ENCODE measurements at places on chromosomes 12 and 14.

DNA sequence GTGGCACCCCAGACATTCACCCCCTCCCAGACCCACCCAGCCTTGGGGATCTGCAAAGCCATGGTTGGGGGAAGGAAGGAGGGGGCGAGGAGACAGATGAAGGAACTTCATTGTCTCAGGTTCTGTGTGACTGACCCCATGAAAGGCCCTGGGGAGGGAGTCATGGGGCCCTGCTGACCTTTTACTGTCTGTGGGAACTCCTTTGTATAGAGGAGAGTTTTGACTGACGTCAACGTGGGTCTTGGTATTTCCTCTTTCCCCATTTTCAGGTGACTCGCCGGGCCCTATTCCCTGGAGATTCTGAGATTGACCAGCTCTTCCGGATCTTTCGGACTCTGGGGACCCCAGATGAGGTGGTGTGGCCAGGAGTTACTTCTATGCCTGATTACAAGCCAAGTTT, 3.1 kb upstream of the RAB5B start:
- DNase-seq = no peak

- DNase-seq = no peak
Measured at GRCh38 chr12:27400856-27401354, 45.6 kb upstream of the SMCO2 start.

DNA sequence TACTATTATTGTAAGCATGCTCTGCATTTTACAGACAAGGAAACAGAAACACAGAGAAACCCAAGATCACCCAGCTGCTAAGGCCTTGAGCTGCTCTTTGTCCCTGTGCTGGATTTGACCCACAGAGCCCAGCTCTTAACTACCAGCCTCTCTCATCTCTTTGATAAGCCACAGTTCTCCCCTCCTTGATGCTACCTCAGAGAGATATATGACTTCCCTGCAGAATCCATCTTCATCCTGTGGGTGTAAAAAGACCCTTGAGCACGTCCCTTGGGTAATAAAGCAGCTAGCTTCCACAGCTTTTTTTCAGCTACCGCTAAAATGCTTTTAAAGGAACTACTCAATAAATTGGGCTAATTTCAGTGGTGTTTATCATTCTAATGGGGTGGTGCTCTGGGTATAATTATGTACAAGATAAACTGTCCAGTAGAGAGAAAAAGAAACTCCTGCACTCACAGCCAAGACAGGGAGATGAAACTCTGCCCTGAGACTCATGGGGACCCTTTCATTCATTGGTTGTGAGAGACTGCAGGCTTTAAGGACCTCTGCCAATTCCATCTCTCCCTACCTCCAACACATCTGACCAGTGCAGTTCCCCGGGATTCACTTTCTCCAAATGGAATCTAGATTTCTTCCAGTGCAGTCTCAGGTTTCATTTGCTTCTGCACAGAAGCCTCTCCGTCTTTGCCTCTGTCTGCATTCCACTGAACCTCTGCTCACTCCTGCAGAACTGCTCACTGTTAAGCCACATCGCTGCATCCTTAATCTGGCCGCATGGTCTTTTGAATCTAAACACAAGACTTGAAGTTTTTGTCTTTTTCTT, 24.7 kb upstream of the NTF3 start:
- DNase-seq = peak; percentile 15

- DNase-seq = no peak
Measured at GRCh38 chr12:42364692-42365091, 38.7 kb downstream of the PPHLN1 start.

DNA sequence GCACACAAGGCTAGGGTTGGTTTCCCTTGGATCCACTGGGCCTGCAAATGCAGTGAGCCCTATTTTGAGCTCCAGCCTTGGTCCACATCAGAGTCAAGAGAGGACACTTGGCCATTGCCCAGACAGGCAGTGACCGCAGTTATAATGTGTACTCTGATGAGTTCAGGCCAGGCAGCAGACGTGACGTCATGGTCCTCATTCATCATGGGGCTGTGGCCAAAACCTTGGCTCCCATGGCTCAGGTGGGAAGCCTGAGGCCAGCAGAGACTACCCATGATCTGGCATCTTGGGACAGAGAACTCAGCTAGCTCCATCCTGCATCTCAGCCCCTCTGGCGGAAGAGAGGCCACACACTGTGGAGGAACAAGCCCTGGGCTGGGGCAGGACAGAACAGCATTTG, 16.4 kb downstream of the TMEM63C start:
- no peak for DNase-seq

GRCh38 chr12:124837958-124838803, 25.5 kb downstream of the SCARB1 start:
- DNase-seq = no peak

GRCh38 chr14:82776958-82777357, 1243.3 kb upstream of the SEL1L start:
- no peak for DNase-seq

DNA sequence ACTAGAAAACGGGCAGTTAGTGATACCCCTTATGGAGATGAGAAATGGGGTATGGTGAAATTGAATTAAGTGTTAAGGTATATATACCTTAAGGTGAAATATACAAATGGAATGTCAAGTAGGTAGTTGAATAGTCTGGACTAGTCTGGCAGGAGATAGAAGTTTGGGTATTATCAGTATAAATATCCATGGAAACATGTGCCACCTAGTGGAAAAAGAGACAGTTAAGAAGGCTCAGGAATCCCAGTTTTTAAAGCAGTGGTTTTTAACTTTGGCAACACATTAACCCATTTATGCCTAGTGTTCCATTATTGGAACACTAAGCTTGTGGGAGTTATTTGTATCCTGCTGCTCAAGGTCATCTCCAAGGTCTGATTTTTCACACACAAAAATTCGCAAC, 38.6 kb upstream of the TPH2 start:
- no peak for DNase-seq

DNA sequence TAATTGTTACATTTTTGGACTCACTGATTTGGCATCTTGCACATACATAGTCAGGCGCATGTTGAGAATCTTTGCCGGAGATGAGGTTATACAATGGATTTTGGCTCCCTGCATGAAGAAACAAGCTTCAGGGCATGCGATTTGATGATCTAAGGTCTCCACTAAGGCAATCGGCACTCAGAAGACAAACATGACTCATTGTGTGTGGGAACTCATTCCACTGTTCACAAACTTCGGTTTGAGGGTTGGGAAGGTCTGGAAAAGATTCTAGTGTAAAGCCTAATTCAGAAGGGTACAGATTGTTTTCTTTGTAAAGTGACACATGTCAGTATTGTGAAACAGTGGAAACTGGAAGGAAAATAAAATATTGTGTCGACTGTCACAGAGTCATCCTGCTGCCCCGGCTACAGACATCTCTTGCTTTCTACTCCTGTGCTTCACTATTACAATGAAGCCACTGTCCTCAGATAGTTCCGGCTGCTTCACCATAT, 192.6 kb upstream of the HMGA2 start:
- DNase-seq = no peak

DNA sequence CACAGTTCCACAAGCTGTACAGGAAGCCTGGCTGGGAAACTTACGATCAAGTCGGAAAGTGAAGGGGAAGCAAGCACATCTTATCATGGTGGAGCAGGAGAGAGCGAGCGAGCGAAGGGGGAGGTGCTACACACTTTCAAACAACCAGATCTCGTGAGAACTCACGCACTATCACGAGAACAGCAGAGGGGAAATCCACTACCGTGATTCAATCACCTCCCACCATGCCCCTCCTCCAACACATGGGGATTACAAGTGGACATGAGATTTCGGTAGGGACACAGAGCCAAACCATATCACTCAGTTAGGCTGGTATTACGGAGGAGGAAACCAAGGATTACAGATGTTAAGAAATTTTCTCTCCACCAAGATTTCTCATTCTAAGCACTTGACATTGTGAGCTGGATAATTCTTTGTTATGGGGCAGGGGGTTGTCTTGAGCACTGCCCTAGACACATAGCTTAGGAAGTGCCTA, 262.0 kb upstream of the G2E3 start:
- DNase-seq = no peak

DNA sequence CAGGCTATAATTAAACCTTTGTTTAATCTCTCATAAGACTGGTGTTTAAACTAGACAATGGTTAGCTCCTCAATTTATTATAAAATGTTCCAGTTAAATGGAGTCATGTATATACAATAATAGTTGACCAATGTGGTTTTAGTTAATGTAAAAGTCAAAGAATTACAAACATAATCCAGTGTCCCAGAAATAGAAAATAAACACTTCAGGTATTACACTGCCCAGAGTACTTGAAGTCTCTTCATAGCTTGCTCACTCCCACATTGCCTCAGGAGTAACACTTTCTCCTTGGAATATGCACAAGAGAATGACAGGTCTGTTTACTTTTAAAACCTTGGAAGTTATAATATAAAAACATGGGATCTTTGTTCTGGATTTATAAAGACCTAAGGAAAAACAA, 60.5 kb downstream of the SLC38A1 start:
- peak; percentile 10 for DNase-seq

DNA sequence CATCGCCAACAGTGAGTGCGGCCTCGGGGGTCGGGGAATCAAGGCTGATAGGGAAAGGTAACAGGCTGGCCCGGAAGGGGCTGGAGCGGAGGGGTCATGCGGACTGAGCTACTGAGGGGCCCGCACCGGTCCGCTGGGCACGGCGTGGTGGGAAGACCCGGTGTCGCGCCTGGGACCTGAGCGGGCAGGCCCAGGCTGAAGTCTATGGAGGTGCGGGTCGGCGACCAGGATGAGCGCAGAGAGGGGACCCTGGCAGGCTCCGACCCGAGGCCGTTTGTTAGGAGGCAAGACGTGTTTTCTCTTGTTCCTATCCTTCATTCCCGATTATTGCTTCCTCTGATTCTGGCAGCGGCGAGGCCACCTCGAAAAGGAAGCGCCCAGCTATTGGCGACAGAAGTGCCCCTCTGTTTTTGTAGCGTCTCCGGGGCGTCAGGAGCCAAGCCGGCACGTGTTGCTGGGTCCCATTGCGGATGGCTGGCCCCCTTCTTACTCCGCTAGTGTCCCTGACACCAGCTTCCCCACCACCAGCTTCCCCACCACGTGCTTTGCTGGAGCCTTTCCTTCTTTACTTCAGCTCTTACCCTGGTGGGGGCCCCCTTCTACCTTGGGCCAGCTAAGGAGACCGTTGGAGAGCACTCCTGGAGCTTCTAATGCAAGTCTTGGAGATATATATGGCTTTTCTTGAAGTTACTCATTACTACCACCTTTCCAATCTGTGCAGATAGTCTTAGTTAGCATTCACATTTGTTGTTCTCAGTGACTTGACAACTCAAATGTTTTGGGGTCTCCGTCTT, 653 bp downstream of the PA2G4 start:
- DNase-seq = no peak

All from NCI-H187 treated with DMSO at 0.1 percent for 48 hours (cell line).